ENCODE measurements at places on chromosomes 5 and 9.

- no peak for DNase-seq
Measured at GRCh38 chr9:111051400-111051799, 13.1 kb upstream of the LPAR1 start.

DNA sequence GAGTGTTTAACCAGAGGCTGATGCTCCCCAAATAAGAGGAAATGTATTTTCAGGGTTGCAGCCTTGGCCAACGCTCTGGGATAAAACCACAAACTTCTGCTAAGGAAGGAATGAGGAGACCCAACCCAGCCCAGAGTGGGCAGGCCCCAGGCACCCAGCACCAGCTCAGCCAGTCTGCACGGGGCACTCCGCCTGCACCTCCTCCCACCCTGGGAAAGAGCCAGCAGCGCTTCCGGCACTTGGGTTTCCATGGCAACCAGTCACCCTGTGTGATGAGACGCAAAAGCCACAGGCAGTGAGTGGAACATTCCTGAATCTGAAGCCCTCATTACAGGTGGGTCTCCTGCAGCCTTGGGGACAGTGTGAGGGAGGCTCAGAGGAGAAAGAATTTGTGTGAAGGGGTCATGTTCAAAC is 85.2 kb upstream of the ZBTB43 start:
- DNase-seq, result peak; percentile 82

- no peak for DNase-seq
Measured at GRCh38 chr5:132787076-132787475, 10.0 kb upstream of the SEPTIN8 start.

DNA sequence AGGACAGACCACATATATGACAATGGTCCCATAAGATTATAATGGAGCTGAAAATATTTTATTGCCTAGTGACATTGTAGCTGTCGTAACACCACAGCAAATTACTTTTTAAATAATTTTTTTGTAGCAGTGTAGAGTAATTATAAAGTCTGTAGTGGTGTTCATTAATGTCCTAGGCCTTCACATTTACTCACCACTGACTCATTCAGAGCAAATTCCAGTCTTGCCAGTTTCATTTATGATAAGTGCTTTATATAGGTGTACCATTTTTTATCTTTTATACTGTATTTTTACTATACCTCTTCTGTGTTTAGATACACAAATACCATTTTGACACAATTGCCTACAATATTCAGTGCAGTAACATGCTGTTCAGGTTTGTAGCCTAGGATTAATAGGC is 67.6 kb downstream of the TLE4 start:
- no peak for DNase-seq

GRCh38 chr9:80952363-80952922 is 736.9 kb downstream of the TLE1 start:
- no peak for DNase-seq

GRCh38 chr5:145385276-145385675 is 449.9 kb downstream of the PRELID2 start:
- DNase-seq, result no peak

- no peak for DNase-seq
Measured at GRCh38 chr5:141657937-141658545, 6.8 kb upstream of the FCHSD1 start.

Data from activated CD4-positive, alpha-beta T cell treated with anti-CD3 and anti-CD28 coated beads, Interleukin-2, amount 50 U/mL, for 4 hours (primary cell).